Effector memory CD4-positive, alpha-beta T cell (primary cell): ENCODE measurements at places on chromosomes 5 and 9.

DNA sequence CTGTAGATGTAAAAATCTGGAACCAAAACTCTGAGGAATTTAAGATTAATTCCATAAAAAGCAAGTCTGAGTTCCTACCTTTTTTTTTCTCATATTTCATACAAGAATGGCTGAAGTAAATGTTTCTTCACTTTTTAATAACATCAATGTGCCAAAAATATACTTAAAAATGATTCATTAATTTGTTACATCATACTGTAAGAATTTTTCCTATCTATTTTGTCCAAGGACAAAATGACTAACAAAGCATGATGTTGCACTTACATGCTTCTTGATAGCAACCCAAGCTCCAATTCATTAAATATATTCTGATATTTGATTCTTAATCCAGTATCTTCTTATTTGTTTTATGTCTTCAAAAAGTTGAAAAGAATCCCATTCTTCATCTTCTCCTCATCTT lies 988.3 kb downstream of the TLE1 start:
- DNase-seq: no peak

GRCh38 chr9:38183994-38184568 lies 115.1 kb upstream of the SHB start:
- no peak for DNase-seq

GRCh38 chr9:37410969-37411785 lies 11.3 kb upstream of the GRHPR start:
- DNase-seq: no peak

DNA sequence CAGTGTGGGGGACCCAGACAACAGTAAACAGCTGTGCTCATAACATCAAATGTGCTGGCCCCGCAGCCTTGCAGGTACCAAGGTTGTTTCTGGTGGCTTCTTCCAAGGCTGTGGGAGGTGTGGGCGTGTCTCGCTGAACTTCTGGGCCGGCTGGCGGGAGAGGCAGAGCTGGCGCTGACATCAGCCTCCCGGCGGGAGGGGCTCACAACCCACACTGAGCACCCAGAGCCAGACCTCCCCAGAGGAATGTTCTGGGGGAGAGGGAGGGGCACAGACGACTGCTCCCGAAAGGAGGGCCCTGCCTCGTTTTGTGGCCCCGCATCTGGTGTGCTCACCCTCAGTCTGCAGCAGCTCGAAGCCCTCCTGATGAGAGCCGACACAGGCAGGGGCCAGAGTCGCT lies 6.9 kb upstream of the SLC12A7 start:
- DNase-seq: no peak

GRCh38 chr5:59099270-59099994 lies 516.6 kb downstream of the RAB3C start:
- DNase-seq: peak; percentile 34

DNA sequence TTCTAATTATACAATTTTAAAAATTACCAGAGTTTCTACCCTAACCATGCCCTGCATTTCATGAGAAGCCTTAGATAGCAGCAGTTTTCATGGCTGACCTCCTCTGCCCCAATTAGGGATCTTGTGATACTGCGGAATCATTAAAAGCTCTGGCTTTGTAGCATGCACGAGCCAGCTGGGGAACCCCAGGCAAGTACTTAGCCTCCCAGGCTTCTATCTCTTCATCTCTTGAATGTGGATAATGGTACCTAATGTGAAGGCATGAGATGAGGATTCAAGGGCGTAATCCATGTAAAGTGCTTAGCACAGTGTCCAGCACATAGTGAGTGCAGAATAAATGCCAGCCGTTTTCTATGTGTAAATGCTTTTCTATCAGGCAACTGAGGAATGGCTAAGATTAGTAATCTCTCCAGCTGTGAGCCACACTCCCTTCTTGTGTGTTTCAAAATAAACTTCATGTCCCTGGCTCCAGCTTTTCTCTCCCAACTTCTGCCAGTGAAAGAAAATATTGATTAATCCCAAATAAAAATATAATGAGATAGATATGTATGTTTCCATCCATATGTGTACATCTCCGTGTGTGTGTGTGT lies 88.4 kb downstream of the APBA1 start:
- no peak for DNase-seq

GRCh38 chr9:137412431-137412830 lies 10.5 kb downstream of the EXD3 start:
- no peak for DNase-seq

GRCh38 chr5:55052383-55052931 lies 28.4 kb downstream of the GZMK start:
- no peak for DNase-seq

DNA sequence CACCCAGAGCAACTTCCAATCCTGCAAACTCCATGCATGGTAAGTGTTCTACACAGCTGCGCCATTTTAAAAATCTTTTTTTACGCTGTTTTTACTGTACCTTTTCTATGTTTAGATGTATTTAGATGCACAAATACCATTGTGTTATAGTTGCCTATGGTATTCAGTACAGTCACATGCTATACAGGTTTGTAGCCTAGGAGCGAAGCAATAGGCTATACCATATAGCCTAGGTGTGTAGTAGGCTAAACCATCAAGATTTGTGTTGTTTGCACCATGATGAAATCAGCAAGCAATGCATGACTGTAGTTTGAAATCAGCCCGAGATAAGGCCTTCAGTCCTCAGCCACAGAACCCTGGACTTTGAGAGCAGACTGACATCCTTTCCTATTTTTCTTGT lies 101.2 kb downstream of the LIX1 start:
- no peak for DNase-seq

GRCh38 chr5:117945258-117945657 lies 1043.1 kb downstream of the DTWD2 start:
- no peak for DNase-seq

DNA sequence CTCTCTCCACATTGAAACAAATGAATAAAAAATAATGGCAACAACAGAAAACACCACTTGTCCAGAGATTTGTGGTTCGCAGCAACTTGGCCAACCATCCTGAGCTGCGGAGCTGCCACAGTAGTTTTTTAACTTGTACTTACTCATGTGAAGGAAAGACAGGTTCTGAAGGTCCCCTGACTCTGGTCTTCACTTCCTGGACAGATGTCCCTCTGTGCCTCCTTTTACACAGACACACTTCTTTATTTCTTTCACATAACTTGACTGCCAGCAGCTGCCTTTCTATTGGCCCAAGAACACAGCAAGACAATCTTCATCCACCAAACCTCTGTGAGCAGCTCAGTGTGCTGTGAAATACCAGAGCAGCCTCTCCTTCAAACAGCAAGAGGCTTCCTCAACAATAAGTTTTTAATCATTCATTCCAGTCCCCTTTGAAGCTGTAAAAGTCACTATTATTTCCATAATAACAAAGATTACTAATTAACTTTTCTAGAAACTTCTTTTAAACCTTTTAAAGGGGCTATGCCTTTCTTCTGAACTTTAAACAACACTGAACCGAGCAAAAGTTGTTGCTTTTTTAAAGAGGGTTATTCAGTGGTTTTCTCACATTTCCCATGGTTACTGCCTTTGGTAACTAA lies 198.7 kb downstream of the NR2F1-AS1 start:
- DNase-seq: no peak

DNA sequence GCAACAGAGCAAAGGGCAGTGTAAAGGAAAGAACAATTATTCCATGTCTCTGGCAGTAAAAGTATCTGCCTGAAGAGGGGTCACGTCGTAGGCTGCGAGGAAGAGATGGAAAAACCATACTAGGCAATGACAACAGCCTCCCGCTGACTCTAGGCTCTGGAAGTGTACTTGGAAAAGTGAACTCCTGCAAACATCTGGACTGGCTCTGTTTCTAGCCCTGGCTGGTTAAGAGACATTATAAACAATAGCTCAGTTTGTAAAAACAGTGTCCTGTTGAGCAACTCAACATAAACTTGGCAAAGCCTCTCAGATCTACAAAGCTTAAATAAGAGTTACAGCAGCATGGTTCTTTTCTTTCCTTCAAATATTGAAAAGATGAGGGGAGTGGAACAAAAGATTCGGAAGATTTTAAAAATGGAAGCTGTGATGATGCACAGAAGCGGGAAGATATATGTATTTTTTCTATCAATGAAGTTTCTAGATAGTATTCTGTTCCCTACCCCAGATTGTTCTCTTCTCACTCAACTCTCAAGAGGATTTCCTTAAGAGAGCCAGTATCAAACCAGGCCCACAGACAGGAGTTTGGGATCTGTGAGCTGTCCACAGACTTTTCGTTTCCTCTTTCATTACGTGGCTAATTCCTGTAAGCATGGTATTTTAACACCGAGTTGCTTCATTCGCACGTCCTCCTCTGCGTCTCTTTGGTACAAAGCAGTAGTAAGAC lies 79.4 kb downstream of the SPTLC1 start:
- no peak for DNase-seq

DNA sequence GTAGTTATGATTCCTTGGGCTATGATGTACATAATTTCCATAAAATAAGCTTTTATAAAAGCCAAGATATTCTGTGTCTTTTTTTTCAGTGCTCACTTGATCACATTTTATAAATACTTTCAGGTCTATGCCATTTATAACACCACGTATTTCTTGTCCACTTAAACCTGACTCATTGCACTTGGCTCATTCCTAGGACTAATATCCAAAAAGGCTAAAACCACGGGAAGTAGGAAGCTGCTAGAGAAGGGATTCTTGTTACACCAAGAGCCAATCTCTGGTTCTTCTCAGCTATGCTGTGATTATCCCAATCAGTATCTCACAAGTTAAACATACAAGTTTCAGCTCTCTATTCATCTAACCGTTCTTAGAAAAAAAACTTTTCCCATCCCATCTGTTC lies 80.4 kb upstream of the CDH6 start:
- no peak for DNase-seq

DNA sequence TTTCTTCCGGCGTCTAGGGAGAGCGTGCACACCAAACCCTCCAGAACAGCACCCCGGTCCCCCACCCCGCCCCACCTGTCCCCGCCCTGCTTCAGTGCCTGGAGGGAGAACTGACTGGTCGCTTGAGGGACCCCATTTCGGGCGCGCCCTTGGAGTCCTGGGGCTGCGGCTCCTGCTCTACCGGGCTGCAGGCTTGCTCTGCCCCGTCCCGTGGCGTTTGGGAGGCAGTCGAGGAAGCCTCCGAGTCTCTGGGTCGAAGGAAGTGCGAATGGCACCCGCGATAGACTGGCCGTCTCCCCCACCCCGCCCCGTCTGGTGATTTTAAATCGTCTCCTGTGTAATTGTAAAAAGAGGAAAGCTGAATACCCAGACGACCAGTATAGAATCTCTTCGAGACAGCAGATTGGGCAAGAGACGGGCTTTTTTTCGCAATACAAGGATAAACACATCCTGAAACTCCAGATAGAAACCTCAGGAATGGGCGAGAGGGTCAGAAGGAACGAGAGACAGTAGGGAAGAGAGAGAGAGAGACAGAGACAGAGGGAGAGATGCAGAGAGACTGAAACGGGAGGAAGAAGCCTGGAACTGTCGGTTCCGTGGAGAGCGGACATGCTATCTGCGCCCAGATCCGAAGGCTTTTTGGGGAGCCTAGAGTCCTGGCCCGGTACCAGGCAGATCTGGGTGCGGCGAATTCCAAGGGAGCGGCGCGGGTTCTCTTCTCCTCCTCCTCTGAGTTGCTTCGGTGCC lies 9.9 kb downstream of the PRDM6 start:
- DNase-seq: no peak

- no peak for DNase-seq
Observed at GRCh38 chr9:134198791-134199190, 34.4 kb upstream of the RNU6ATAC start.

GRCh38 chr9:91060520-91061343 lies 259.1 kb downstream of the SYK start:
- no peak for DNase-seq

DNA sequence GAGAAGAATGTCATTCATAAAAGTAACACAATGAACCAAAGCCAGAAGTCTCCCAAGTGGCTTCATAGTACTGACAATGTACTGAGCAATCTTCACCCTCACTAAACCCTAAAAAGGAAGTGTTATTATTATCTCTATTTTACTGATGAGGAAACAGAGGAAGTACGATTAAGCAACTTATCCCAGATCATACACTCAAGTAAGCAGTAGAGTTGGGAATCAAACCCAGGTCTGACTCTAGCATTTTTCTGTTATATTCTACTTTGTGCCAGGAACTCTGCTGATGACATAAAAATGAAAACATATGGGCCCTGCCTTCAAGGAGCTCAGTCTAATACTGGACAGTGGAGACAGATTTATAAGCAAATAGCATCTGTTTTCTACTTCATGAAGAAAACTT lies 109.2 kb downstream of the RAPGEF6 start:
- DNase-seq: no peak

DNA sequence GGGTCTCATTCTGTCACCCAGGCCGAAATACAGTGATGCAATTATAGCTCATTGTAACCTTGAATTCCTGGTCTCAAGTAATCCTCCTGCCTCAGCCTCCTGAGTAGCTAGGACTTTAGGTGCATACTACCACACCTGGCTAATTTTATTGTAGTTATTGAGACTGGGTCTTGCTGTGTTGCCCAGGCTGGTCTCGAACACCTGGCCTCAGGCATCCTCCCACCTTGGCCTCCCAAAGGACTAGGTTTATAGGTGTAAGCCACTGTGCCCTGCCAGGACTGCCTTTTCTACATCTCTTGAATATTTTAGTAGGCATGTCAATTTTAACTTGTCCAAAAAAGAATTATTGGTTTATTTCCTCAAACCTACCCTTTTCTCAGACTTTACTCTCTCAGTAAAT lies 16.9 kb downstream of the DENND4C start:
- no peak for DNase-seq

DNA sequence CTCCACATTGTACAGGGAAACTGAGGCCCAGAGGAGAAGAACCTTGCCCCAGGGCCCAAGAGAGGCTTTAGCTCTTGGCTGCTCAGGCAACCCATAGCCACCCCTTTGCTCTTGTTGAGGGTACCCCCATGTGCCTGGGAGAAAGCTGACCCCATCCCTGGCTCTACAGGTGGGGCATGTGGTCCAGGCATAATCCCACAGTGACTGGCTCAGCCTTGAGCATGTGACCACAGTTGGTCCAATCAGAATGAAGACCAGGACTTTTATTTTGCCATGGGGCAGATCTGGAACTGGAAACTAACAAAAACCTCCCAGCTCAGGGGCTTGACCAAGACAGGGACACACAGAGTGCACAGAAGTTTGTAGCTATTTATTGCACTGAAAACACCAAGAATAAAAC lies 29.3 kb downstream of the SLC6A7 start:
- no peak for DNase-seq

GRCh38 chr9:76713381-76713780 lies 50.9 kb upstream of the PCA3 start:
- DNase-seq: no peak

- DNase-seq: no peak
Observed at GRCh38 chr9:98105006-98105405, 14.0 kb downstream of the TRIM14 start.

GRCh38 chr5:124692324-124692723 lies 54.1 kb downstream of the ZNF608 start:
- no peak for DNase-seq

GRCh38 chr5:12125895-12126294 lies 221.6 kb upstream of the CTNND2 start:
- no peak for DNase-seq

DNA sequence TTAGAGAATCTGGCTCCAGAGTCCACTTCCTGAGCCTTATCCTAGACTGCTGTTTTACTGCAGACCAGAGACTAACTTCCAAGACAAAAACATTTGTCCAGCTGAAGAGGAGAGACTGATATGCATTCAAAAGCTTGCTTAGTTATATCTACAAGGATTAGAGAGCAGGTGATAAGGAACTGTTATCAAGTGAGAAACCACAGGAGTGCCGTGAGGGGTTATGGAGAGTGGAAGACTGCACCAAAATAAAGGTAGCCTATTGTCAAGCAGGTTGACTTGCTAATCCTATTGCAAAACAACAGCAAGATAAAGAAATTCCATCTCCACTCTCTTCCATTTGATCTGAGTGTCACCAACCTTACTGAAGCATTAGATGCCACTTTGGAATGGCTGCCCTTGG lies 139.1 kb downstream of the SCAMP1 start:
- DNase-seq: no peak
